ENCODE measurements at places on chromosomes 6 and 20.

DNA sequence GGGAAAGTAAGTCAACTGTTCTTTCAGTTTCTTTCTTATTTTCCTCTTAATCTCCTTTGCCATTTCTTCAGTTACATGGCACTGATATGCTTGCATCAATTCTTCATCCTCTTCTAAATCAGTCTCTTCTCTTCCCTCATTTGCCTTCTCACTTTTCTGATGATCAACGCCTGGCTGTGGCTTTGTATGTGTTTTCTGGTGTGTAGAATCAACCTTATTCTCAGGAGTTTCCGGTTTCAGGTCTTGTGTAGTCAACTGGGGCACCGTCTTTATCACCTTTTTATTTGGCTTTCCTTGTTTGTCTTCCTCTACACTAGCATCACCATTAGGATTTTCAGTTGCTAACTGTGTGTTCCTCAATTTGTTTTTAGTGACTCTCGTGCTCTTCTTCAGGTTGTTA lies 31.6 kb downstream of the AHI1 start:
- peak; percentile 24 for DNase-seq

DNA sequence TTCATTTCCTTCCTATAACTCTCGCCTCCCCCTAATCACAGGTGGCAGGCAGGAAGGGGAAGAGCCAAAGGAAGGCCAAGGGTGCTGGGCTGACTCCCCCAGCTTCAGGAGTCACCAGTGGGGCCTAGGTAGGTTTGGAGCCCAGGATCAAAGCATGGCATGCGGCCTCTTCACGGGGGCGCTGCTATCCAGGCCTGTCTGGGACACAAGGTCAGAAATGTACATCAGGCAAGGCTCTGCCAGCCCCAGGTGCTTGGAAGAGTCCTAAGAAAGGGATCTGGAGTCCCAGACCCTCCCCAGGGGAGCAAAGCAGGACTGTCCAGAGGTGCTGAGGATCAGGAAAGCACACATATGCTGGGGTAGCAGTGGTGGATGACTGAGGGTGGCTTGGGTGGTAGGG lies 10.4 kb downstream of the PI16 start:
- no peak for DNase-seq

- DNase-seq: no peak
Measured at GRCh38 chr6:26260725-26261490, 104.1 kb upstream of the BTN3A2 start.

- no peak for DNase-seq
Measured at GRCh38 chr6:41159415-41160082, 3.4 kb downstream of the TREM2 start.

- no peak for DNase-seq
Measured at GRCh38 chr20:32980131-32980941, 23.9 kb downstream of the SUN5 start.

GRCh38 chr6:25481267-25481666 lies 170.7 kb upstream of the SCGN start:
- no peak for DNase-seq

- DNase-seq: peak; percentile 82
Measured at GRCh38 chr20:8127553-8128255, 4.4 kb upstream of the PLCB1 start.

GRCh38 chr20:9509246-9509645 lies 5.1 kb upstream of the LAMP5 start:
- DNase-seq: no peak

DNA sequence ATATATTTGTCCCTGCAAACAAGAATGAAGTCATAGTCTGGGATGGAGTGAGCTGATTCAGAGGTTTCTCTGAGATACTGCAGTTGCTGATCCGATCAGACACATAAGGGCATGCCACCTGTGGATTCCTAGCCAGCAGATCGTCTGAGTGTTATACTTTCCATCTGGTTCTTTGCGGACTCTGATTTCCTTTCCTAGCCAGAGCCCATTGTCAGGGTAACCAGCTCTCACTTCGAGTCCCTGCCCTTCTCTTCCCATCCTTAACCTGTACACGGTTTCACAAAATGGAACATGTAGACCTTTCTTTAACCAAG lies 100.9 kb downstream of the TMEM200A start:
- DNase-seq: no peak

DNA sequence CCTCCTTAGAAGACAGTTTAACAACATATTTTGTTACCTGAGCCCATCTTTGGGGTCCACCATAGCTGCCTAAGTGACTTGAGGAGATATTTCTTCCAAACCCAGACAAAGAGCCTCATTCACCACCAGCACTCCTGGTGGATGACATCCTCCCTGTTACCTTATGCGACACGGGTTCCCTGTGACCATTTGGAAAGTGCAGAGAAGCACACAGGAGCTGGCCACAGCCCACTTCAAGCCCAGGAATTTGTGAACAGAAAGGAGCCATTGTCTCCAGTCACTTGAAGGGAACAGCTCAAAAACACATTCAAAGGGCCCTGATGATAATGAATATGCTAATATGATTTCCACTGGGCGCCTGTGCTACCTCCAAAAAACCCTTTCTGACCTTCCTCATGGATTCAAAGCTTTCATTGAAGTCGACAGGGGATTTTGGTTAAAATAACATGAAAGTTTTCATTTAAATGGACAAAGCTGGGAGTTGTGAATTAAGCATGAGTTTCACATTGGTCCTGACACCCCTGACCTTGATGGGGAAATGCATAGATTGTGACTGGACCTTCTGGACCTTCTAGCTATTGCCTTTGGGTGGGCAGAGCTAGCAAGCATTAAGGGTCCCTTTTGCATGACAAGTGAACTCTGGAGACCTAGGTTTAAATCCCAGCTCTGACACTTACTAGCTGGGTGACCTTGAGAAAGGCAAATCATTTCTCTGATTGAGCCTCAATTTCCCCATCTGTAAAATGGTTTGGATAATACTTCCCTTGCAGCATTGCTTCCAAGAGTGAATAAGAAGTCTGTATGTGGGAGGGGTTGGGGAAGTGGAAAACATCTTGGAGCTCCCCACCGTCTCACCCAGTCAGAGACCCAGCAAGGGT lies 83.3 kb upstream of the SIRPA start:
- no peak for DNase-seq

GRCh38 chr6:16429669-16430068 lies 191.3 kb downstream of the GMPR start:
- no peak for DNase-seq

DNA sequence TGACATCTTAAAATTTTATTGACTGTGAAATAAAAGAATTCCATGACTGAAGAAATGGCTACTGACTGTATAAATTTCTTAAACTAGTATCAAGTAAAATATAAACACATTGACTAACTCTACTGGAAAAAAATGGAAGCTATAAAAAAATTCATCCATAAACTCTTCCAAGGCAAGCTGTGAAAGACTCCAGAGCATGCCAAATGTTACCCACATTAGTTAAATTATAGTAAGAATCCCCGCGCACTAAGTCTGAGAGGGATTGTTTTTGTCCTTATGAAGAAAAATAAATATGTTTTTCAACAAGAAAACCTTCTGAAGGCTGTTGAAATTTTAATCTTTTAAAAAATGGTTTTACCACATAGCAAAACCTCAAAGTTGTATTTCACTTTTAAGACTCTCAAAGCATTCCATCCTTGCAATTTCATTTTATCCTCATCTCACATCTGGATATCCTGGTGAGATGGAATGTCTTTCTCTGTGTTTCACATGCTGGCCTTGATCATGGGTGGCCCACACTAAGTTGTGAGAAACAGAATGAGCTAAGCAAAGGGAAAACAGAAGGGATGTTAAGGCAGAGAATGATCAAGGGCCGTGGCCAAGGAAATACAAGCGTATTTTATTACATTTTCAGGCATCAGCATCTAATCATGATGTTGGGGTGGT lies 732.5 kb downstream of the KIF16B start:
- no peak for DNase-seq

DNA sequence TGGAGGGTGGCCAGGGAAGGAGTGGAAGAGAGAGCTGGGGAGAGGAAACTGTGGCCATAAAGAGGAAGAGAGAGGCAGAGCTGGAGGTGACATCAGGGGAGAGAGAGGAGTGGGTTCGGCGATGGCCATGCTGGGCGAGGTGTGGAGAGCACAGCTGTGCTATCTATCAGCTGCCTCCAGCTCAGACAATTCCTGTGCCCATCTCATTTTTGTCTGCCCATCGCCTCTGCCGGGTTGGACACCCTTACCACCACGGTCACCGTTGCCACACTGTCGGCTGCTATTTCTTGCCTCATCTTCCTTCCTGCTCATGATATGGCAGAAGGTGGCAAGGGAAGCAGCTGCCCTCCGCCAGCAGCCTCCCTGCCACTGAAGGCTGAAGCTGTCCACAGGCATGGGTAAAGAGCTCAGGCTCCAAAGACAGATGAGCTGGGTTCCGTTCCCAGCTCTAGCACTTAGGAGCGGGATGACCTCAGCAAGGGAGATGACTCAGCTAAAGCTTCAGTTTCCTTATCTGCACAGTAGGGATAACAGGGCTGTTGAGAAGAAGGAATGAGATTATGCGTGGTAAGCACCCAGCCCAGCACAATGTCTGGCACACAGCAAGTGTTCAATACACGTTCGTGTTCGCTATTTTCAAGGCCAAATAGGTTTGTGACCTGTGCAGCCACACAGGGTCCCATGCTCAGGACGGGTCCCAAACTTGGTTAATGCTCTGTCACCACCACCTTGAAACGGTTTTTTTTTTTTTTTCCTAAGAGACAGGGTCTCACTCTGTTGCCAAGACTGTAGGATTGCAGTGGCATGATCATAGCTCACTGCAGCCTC lies 21.9 kb upstream of the TAF8 start:
- no peak for DNase-seq

DNA sequence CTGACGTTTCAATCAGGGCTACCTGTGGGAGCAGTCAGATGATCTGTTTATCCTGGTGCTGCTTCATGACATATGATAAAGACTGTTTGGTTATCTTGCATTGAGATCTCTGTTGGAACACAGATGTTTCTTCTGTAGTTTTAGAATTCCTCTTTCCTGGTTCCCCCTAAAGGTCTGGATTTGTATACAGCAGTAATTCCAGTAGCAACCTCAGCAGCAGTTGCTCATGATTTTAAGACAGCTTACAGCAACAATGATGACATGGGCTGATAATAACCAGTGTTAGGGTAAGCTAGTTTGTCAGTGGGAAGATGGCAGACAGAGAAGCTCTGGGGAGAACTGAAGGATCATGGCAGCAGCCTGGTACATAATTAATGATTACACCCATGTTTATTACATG lies 439.4 kb downstream of the PHF3 start:
- no peak for DNase-seq

- DNase-seq: no peak
Measured at GRCh38 chr6:2763345-2763841, 1.8 kb upstream of the WRNIP1 start.

DNA sequence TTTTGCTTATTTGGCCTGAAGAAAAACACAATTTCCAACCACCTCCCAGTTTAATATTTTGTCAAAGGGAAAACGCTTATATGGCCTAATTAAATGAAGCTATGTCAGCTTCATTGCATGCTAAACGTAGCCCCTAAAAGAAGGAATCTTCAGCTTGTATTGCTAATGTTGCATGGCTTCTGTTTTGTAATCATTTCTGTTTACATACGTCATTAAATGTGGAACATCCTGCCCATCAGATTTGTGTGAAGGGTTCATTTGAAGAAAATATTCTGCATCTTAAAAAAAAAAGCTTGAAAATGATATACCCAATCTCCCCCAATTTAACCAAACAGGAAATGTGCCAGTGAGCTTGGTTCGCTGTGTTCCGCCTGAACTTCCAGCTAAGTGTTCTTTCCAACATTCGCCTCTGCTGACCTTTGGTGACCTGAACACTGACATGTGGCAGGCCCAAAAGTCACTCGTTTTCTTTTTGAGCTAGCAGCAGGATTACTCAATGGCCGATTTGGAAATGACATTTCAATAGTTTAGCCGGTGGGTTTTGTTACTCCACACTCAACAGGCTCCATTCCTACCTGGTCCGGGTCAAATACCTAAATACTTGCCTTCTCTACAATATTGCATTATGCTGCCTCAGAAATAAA lies 12.7 kb upstream of the SIRT5 start:
- no peak for DNase-seq

DNA sequence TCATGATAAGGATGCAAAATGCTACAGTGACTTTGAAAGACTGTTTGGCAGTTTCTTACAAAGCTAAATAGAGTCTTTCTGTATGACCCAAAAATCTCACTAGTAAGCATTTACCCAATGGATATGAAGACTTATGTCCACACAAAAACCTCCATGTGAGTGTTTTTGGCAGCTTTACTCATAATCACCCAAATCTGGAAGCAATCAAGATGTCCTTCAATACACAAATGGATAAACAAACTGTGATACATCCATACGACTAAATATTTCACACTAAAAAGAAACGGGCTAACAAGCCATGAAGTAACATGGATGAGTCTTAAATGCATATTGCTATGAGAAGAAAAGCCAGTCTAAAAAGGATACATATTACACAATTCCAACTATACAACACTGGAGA lies 117.2 kb downstream of the PDE10A start:
- no peak for DNase-seq

DNA sequence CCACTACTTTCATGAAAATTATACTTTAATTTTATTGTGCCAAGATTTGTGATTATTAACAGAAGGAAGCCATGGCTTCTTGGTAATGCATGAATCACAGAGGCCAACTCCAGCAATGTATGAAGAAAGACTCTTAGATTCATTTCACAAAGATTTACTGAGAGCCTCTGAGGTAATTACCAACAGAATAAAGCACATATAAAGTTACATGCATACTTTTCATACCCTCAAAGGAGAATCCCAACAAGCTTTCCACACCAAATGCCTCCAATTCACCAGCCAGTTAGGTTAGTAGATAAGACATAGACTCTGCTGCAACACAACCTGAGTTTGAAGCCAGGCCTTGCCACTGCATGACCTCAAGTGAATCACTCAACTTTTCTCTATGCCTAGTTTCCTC lies 41.9 kb downstream of the HBS1L start:
- no peak for DNase-seq

GRCh38 chr6:10552270-10552810 lies 31.2 kb downstream of the GCNT2 start:
- DNase-seq: no peak

DNA sequence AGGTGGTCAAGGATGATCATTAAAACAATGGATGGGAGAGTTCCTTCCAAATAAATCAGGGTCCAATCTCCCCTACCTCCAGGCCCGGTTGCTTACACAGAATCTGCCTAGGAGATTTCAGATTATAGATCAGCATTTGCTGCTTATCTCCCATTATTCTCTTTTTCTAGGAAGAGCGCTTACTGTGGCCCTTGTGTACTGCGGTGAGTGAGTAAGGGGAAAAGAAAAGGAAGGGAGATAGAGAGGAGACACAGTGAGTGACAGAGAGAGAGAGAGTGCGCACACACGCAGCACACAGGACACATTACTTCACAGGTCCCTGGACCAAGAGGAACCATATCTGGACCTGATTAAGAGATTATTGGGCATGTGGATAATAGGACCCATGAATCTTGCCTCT lies 6.2 kb downstream of the LATS1 start:
- no peak for DNase-seq

GRCh38 chr6:2751871-2752270 lies 1.1 kb upstream of the MYLK4 start:
- DNase-seq: no peak

DNA sequence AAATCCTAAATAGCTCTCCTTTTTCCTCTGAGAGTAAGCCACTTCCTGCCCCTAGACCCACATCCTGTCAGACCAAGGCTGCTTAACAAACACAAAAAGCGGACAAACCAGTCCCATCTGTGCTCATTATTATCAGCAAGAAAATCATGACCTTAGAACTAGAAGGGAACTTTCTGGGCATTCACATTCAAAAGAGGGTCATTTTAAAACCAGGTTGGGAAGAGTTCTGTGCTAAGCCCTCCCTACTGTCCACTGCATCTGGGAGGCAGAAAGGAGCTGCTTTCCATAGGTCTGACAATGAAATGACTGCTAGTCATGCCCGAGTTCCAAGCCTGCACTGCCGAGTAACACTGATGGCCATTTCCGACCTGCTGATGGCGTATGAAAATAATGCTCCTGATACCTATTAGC lies 15.4 kb downstream of the EZR start:
- peak; percentile 83 for DNase-seq
